NCI-H1436 treated with DMSO at 0.1 percent for 48 hours (cell line): ENCODE measurements at places on chromosomes 3 and 15.

DNA sequence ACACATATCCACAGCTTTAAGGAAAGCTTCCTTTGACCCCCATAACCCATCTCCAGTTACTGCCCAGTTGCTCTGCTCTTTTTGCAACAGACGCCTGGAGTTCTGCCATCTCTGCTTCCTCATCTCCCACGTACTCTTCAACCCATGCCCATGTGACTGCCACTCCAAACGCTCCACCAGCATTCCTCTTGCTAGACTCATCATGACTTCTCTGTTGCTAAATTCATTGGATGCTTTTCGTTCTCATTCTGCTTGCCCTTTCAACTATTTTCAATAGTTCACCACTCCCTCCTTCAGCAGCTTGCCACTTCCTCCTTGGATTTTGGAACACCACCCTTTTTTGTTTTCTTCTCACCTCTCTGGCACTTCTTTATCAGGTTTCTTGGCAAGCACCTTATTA is 2.7 kb upstream of the KNSTRN start:
- DNase-seq = no peak

- DNase-seq = no peak
Observed at GRCh38 chr3:184656829-184657681, 54.8 kb downstream of the MAGEF1 start.

GRCh38 chr3:59690886-59691285 is 641.1 kb upstream of the CFAP20DC start:
- no peak for DNase-seq

DNA sequence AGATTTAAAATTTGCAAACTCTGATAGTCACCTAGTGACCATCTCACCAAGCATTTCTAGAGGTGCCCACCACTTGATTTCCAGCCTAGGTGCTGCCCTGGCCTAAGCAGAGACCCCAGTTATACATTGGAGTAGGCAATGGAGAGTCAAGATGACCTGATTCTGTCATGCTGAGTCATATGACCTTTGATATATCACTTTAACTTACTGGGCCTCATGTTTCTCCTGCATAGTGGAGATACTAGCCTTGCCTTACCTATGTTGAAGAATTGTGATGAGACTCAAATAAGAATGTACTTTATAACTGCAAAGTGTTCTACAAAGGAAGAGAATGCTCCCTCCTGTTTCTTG is 75.5 kb upstream of the XCR1 start:
- no peak for DNase-seq

DNA sequence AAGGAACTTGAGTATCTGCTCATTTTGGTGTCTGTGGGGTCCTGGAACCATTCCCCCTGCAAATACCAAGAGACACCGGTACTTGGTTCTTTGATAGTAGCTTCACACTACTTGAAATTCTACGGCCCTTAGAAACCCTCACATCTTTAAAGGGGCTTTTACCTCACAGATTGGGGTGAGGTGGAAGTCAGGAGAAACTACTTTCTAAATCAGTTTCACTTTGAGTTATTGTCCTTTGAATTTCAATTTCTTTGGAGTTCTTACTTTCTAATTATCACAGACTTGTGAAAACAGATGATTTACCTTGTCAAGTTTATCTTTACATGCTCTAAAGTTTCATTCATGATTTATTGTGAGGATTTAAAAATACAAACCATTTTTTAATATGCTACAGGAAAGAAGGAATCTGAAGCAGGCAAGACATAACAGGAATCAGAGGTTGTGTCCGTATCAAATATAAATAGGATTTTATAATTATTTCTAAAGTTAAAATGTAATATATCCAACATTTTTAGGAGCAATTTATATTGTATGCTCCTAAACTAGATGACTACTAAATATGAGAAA is 98.9 kb downstream of the NEDD4 start:
- DNase-seq = no peak

DNA sequence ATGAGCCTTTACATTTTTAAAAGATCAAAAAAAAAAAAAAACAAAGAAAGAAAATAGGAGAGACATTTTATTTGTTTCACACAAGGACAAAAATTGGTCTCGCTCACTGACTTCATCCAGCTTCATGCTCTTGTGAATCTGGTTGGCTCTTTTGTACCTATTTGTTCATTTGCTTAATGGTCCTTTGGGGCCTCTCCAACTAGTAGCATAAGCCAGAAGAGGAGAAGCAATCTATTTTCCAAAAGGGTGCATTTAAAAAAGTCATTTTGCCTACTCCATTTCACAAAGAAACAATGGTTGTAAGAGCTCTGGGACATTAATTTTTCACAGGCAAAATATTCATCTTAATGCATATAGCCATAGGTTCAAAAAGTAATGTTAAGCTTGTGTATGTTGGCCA is 168.3 kb upstream of the ADAMTS9 start:
- peak; percentile 30 for DNase-seq
